ENCODE measurements at places on chromosomes 2 and 18. TPM values are rescaled to one million over a fixed set of nuclear protein-coding genes. Genes with fewer than 3 reads are reported as not detected.

C2orf66 gene
- under 0.01 TPM for total RNA-seq

SMYD5 gene
- total RNA-seq: 23.4 TPM

ETAA1 gene
- 16.9 TPM for total RNA-seq

FAP gene
- total RNA-seq: 274 TPM

FRZB gene
- under 0.01 TPM for total RNA-seq

SATB2 gene
- 9.9 TPM for total RNA-seq

RBM44 gene
- 0.19 TPM for total RNA-seq
